ENCODE measurements at places on chromosomes 16 and 17.

DNA sequence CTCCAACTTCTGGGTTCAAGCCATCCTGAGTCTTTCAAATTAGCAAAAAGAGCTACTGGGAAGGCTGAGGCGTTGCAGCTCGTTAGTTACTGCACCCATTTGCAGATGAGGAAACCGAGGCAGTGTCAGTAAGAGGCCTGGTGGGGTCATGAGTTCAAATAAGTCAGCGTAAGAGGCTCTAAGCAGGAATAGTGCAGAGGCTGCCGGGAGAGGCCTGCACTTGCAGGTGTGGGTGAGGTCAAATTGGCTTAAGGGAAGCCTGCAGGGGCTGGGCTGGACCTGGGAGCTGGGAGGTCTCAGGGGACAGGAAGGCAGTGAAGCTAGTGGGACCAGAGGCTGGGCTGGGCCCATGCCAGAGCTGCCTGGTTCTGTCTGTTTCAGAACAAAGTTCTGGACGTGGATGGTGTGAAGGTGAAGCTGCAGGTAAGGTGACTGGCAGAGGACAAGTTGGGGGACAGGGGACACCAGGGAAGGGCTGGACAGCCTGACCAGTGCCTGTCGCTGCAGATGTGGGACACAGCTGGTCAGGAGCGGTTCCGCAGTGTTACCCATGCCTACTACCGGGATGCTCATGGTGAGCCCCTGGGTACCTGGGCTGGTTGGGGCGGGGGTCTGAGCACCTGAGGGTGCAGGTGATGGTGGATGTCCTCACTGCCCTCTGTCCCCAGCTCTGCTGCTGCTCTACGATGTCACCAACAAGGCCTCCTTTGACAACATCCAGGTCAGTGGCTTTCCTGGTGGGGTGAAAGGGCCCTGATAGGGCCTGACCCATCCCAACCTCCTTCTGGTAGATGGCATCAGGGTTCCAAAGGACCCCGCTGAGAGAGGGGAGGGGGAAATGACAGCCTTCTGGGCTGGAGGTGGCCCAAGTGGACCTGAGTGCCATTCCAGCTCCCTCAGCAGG, 3.0 kb downstream of the RAB26 start:
- DNase-seq = no peak

DNA sequence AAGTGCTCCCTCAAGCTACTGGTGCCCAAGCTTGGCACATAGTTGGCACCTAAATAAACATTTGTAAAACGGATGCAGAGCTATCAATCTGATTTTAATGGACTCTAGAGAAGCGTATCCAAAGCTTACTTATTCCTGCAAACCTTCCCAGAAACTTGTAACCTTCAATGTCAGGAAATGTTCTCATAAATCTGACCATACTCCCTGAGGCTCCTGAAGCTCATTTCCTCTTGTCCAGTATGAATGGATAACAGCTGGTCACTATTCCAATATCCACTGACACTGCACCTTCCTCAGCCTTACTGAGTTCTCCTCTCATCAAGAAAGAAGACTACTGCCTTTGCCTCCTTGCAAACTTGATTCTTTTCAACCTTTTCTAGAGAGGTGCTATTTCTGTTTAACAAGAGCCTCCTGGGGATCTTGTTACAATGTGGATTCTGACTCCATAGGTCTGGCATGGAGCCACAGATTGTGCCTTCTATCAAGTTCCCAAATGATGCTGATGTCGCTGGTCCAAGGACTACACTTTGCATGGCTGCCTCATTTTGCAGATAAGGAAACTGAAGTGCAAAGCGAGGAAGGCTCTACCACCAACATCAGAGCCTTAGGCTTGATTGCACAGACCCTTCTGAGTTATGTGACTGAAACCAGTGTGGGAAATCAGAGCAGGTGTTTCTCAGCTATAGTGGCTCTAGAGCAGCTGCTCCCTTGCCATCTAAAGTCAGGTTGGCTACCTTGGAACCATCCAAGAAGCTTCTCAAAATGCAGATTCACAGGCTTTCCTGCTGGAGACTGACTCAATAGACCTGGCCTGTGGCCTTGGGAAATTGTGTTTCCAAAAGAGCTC, 377.8 kb downstream of the SOX9 start:
- DNase-seq = no peak

DNA sequence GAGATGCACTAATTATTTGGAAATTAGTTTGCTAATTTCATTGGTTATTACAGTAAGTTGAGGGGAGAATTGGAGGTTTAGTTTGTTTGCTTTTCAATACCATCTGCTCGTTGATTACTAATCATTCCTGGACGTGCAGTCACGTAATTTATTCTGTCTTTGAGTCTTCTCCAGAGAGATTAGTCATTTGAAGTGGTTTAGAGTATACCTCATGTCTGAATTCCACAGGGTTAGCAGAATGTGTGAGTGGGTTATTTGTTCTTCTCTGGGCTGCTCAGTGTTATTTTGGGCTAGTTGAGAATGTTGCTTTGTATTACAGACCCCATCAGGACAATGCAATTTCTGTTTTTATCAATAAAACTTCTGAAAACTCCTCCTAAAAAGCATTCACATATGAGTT, 265.0 kb downstream of the RBFOX1 start:
- no peak for DNase-seq

DNA sequence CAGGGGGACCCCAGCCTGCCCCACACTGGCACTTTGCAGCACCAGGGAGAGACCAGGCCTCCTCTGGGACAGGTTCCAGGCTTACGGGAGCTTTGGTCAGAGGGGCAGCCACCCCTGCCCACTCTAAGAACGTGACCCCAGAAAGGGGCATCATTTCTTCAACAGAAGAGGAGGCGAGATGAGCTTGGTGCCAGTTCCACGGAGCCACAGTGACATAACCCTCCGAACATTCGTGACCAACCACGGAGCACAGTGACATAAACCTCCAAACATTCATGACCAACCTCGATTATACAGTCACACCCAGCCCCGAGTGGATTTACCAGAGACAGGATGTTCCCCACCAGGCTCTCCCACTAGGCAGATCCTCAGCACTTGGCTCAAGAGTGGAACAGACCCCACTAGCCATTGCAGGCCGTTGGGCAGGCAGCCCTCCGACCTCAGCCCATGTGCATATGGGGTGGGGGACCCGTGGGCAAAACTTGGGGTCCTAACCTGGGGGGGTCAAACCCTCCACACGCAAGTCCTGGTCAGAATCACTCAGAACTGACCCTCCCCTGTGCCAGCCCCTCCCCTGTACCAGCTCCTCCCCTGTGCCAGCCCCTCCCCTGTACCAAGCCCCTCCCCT, 112.9 kb downstream of the METRNL start:
- no peak for DNase-seq

DNA sequence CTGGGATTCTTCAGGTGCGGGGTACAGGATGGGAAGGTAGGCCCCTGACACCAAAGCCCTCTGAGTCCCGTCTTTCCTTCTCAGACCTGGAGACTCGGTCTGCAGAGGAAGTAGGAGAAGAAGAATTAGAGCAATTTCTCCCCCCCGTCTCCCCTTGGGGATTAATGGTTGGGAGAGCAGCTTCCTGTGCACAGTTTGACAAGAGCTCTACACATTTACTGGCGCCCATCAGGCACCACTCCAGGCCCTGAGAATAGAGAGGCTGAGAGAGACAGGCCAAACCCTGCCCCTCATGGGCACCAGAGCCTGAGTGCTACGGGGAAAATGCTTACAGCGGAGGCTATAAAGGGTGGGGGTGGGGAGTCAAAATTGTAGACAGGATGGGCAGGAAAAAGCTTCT, 3.5 kb upstream of the C16orf74 start:
- DNase-seq = no peak

GRCh38 chr16:72844225-72844920, 203.6 kb downstream of the ZFHX3 start:
- DNase-seq = no peak

DNA sequence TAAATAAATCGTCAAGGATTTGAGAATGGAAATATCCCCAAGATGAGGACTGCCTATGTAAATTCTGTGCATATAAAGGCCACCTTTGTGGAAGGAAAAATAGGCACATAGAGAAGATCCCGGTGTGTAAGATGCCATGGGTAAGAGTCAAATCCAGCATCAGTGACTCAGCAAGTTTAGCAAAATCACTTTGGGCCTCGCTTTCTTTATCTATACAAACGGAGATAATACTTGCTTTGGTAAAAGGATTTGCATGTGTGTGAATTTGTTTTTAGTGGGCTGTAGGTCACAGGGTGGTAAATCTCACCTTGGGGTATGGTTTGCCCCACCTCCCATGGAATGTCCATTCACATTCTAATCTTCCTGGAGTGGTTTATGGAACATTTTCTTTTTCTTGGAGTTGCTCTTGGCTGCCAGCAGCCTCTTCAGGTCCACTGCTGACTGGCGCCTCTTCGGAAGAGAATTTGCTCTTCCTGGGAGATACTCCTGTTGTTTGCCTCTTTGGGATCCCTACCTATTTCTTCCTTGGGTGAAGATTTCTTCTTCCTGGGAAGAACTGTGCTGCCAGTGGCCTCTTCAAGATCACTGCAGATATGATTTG, 587.6 kb downstream of the CDH11 start:
- DNase-seq = no peak

DNA sequence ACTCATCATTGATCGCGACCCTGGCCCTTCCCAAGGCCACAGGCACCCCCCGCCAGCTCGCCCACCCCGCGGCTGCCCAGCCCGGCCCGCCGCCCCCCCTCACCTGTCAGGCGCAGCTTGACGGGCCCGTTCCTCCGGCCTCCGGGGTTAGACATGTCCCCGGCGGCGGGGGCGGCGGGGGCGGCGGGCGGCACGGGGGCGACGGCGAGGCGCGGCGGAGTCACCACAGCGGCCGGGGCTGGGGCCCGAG, 456 bp downstream of the SMURF2 start:
- no peak for DNase-seq

DNA sequence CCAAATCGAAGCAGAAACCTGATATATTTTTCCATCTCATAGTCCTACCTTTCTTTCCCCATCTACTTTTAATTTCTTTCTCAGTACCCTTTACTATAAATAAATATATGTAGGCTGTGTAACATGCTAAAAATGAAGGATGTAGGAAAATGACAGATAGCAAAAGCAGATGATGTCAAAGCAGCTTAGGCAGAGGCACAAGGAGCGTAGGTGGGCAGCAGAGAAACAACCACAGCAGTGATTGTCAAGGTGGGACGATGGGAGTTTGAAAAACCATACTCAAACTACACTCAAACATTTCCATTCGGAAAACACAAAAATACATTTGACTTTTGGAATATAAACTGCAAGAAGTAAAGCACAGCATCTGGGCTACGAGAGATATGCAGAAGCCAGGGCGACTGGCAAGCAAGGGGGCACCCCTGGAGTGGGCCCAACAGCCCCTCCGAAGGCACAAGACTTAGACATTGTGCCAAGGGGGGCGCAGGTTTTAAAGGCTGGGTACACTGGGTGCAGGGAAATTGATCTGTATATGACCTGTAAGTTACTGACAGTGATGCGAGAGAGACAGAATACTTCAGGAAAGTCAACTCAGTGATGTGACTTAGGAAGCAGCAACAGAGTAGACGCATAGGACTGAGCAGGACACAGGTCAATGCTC, 31.1 kb downstream of the SNN start:
- DNase-seq = no peak

DNA sequence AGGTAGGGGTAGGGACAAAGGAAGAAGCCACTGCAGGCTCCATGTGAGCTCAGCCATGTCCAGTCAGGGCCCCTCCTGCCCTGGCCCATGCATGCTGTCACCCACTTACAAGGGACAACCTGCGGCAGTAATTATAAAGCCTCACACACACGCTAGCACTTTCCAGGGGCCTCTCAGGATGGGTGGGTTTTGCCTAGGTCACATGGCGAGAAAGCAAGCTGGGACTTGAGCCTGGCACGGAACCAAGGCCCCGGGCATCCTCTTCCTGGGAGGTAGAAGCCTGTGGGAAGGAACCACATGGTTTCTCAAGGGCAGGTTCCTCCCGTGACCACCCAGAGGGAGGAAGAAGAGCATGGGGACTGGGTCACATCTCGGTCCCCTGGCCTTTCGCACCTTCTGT, 7.0 kb downstream of the ZNF319 start:
- DNase-seq = no peak

DNA sequence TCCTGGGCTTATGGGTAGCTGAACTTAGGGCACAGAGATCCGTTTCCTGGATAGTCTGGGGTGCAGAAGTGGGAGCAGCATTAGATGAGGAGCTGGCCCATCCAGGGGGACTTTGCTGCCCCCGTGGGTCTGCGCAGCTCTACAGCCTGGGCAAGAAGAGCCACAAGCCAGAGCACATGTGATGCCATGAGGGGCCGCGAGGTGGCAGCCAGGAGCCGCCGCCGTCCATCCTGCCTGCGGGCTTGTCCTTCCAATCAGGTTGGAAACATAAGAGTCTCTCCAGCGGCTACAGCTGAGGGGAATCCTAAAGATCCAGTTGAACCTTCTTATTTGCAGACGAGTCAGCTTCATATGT, 21.9 kb downstream of the C1QTNF1 start:
- DNase-seq = peak; percentile 54

DNA sequence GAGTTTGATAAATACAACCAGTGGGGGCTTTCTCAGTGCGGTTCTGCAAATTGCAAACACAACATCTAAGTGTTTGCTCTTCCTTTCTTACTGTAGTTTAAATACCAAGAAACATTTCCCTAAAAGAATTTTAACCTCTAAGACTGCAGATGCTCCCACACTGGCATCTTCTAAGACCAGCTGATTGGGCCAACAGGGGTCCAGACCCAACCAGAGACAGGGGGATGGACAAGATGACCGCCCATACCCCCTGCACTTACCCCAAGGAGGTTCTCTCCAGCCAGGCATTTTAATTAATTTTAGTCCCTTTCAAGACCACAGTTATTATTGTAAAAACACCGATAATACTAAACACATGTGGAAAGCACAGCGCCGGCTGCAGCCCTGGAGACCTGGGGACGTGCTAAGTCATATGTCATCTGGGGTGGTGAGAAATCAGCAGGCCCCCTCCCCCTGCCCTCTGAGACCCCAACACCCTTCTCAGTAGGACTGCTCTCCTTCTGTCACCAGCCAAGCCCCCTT, 242.3 kb downstream of the SOX9 start:
- no peak for DNase-seq

GRCh38 chr16:73056921-73057290, 9.0 kb upstream of the ZFHX3 start:
- DNase-seq = no peak

GRCh38 chr17:9935408-9935807, 30.3 kb upstream of the RCVRN start:
- DNase-seq = no peak

- no peak for DNase-seq
Measured at GRCh38 chr16:69105501-69106361, at the start of gene HAS3. Gene HAS3 (plus strand): TSS chr16:69105653. CDS start chr16:69109396, 3,743 bp downstream.

DNA sequence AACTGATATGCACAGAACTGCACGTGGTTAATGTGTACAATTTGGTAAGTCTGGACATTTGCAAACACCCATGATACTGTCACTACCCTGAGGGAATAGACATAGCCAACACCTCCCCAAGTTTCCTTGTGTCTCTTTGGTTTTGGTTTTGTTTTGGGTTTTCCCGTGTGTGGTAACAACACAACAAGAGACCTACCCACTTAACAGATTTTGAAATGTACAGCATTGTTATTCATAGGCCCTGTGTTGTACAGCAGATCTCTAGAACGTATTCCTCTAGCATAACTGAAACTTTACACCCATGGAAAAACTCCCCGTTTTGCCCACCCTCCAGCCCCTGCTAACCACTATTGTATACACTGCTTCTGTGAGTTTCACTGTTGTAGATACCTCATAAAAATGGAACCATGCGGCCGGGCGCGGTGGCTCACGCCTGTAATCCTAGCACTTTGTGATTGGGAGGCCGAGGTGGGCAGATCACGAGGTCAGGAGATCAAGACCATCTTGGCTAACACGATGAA, 76.3 kb upstream of the TBC1D3K start:
- DNase-seq = no peak

Data from stimulated activated CD4-positive, alpha-beta T cell treated with anti-CD3 and anti-CD28 coated beads, TNF-alpha, amount 100 ng/mL, for 1 hour (primary cell).